ENCODE measurements at places on chromosomes 13 and 19.

- no peak for DNase-seq
Observed at GRCh38 chr19:5155586-5156210, 184.9 kb downstream of the PTPRS start.

GRCh38 chr13:97429681-97430081 is 4.3 kb upstream of the RAP2A start:
- no peak for DNase-seq

- DNase-seq = no peak
Observed at GRCh38 chr19:42328854-42329253, 3.4 kb downstream of the MEGF8 start.

GRCh38 chr13:22243469-22244163 is 572.7 kb downstream of the FGF9 start:
- no peak for DNase-seq

- DNase-seq = no peak
Observed at GRCh38 chr19:19040417-19040816, 7.0 kb downstream of the ARMC6 start.

DNA sequence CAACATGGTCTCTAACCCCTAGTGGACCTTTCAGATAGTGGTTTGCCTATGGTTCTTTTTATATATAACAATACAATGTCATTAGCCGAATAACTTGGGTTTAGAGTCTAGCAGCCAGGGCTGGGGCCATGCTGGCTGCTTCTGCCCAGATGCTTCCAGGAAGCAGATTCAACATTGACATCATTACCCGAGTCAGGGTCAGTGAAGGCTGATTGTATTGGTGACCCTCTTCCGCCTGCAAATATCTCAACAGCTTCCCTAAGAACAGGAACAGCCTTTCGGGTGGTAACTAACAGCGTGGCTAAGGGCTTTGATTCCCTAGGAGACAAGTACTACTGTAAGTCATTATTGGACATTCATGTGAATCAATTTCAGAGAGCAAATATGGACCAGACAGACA is 476.4 kb downstream of the UQCRFS1 start:
- DNase-seq = no peak

- no peak for DNase-seq
Observed at GRCh38 chr19:45577111-45577905, 7.3 kb downstream of the OPA3 start.

Data from AML-193 (cell line).